ENCODE measurements at places on chromosomes 13 and 19.

- DNase-seq: no peak
Measured at GRCh38 chr19:27972291-27973040, 1240.5 kb downstream of the UQCRFS1 start.

DNA sequence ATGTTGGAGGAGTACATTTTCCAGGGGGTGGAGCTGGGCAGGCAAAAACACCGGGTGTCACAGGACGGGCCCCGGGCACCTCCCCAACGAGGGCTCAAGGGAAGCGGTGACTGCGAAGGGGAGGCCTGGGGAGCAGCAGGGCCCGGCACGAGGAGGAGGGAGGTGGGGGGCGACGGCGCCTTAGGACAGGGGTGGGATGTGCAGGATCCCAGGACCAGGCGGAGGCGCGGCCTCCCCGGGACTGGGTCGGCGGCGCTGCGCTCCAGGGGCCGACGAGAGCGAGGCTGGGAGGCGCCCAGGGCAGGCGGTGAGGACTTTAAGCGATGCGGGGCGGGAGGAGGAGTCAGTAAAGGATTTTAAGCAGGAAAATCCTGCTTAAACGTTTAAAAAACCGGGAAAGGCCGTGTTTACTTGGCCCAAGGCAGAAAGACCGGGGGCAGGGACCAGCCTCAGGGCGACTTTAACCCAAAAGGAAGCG is 427 bp downstream of the ZNF160 start:
- peak; percentile 30 for DNase-seq

DNA sequence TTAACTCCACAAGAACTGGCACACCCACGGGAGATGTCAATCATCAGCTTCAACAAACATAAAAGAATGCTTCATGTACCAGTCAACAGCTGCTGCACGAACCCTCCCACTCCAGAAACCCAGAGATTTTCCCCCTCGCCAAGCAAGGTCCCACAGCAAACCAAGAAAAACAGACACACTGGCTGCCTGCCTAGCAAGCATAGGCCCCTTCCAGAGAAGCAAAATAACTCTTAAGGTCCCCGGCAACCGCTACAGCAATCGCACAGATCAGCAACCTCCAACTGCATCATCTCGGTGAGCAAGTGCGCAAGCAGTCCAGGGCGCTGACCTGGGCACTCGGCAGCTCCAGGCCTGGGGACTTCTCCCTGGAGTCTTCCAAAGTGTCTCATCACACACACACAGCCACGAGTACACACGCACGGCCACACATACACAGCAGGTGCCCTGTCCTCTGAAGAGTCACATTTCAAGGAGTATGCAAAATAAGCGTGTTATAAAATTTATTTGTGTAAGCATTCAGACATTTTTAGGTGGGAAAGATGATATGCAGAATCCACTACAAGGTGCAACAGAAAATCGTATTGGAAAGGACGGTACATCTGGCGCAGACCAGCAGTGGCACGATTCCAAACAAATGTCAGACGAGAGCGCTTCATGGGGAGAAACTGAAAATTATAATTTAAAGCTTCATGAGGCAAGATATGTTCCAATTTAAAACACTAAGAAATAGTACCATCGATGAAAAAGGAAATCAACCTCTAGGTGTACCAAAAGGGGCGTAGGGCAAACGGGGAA is 125.0 kb downstream of the STK24 start:
- DNase-seq: no peak

- DNase-seq: no peak
Measured at GRCh38 chr13:49218493-49219051, 1.6 kb upstream of the MLNR start.

DNA sequence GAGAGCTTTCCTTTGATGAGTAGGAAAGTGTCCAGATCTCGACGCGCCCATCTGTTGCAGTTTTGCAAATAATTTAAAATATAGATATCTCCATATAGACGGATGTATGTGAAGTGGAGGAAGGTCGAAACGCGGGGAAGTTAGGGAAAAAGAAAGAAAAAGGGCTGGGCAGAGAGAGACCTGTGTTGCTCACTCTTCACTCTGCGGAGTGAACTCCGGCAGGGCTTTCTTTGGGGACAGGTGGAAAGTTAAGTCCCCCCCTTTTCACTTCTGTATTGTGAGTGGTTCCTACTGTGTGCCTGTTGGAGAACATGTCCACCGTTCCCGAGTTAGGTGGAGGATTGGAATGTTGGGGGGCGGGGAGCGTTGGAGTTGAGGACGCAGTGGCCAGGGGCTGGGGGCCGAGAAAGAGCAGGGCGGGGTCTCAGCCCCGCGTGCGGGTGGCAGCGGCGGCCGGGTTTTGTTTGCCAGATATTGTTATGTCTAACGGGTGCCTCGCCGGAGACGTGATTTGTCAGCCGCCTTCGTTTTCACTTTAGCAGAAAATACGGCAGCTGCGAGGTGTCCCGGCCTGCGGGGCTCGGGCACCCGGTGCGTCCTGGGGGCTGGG is 145.1 kb upstream of the ZNF536 start:
- DNase-seq: no peak

DNA sequence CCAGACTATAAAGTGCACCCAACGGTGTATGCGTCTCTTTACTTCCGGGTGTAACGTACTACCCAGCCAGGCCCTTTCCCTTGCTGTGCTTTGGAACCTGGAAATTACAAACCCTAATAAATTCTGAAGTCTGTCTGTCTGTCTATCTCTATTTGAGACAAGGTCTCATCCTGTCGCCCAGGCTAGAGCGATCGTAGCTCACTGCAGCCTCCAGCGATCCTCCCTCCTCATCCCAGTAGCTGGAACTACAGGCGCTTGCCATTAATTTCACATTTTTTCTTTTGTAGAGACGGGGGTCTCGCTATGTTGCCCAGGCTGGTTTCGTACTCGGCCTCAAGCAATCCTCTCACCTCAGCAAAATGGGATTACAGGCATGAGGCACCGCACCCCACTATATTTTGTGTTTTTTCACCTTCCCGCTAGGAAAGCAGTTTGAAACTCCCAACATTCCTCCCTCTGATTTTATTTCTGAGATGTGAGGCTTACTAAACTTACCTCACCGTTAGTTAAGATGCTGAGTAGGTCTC is 469 bp upstream of the RNF6 start:
- no peak for DNase-seq

- no peak for DNase-seq
Measured at GRCh38 chr19:55189403-55189835, 9.3 kb upstream of the SYT5 start.

GRCh38 chr19:534088-534487 is 2.5 kb downstream of the CDC34 start:
- DNase-seq: no peak

GRCh38 chr13:73741111-73741510 is 393.1 kb downstream of the KLF12 start:
- no peak for DNase-seq

- DNase-seq: no peak
Measured at GRCh38 chr19:383040-383439, 25.9 kb downstream of the C2CD4C start.

DNA sequence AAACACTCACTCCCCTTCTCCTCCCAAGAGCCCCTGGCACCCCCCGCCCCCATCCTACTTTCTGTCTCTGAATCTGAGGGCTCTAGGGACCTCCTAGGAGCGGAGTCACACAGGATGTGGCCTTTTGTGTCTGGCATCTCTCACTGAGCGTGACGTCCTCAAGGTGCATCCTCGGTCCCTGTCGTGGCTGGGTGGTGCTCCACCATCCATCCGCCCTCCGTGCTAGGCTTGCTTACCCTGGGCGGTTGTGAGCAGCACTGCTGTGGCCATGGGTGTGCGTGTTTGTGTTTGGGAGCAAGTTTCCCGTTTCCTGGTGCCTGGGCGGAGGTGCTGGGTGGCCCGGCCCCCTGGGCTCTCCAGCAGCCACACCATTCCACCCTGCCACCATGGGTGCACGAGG is 12.2 kb downstream of the PLEKHJ1 start:
- DNase-seq: no peak
